ENCODE measurements at places on chromosomes 11 and 22.

- no peak for DNase-seq
Measured at GRCh38 chr22:26134654-26135330, 34.5 kb upstream of the SEZ6L start.

- no peak for DNase-seq
Measured at GRCh38 chr22:20787223-20787622, 13.3 kb downstream of the SERPIND1 start.

DNA sequence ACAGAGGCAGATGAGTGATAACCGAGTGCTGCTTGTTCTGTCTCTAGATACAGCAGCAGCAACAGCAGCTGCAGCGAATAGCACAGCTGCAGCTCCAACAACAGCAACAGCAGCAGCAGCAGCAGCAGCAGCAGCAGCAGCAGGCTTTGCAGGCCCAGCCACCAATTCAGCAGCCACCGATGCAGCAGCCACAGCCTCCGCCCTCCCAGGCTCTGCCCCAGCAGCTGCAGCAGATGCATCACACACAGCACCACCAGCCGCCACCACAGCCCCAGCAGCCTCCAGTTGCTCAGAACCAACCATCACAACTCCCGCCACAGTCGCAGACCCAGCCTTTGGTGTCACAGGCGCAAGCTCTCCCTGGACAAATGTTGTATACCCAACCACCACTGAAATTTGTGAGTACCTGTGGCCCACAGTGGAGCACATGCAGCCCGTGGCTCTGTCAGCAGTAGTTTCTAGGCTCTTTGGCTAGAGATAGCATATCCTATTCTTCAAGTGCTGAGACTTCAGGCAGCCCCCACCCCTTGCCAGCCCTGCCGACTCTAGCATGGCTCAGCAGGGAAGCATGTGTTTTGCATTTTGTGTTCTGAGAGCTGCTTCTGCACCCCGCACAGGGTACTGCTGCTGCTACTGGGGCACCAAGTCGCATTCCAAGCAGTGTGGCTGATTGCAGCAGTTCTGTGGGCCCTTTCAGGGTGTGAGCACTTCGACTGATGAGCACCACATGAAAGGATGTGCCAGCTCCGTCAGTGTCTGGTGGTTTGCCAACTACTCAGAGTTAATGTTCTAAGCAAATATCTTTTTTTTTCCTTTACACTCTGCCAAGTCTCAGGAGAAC is 59.2 kb downstream of the MED15 start:
- no peak for DNase-seq

DNA sequence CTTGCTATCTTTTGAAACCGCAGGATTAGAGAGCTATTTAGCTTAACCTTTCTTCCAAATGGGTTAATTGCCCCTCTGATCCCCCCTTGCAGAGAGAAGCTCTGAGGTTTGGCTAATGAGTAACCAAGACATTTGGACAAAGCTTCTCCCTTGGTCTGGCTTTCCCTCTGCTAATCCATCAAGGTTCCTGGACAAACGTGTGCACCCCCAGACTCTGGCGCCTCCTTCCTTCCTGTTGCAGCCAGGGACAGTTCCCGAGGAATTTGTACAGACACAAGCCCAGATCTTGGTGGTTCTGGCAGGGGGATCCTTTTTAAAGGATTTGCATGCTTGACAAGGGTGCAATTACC is 1.6 kb downstream of the KIAA1671 start:
- DNase-seq = no peak

DNA sequence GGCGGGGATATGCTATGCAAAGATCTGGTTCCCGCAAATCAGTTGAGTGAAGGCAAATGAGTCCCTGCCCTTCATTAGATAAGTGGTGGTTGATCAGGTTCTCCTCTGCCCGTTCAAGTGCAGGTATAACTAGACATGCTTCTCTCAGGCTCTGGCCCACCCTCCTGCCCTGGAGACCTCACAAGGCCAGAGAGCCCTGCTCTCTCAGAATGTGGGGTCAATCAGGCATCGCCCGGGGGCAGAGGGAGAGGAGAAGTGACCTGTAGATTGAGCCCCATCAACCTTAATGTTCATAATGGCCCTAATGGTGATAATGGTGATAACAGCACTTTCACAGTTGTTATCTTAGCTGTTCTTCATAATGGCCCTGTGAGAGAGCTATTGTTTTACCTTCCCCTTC is 224.3 kb downstream of the DSCAML1 start:
- DNase-seq = no peak

DNA sequence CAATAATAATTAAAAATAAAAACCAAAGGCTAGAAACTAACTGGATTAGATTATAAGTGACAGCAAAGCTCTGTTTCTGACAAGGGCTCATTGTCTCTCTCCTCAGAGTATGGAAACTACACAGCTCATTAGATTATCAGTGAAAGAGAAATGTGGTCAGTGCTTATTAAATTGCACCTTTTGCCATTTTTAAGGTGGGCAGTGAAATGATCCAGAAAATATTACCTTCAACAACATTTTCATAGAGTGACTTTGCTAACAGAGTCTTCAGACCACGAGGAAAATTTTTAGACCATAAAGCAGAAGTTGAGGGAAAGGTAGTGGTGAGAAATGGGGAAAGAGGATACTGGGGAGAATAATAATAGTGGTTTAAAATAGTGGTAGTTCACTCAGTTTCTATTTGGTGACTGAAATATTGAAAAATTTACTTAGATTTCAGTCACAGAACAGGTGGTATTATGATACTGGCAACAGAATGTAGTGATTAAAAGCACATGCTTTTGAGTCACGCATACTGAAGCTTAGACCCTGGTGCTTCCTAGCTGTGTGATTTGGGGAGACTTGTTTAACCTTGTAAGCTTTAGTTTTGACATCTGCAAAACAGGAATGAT is 684.0 kb upstream of the CCDC90B start:
- DNase-seq = no peak

DNA sequence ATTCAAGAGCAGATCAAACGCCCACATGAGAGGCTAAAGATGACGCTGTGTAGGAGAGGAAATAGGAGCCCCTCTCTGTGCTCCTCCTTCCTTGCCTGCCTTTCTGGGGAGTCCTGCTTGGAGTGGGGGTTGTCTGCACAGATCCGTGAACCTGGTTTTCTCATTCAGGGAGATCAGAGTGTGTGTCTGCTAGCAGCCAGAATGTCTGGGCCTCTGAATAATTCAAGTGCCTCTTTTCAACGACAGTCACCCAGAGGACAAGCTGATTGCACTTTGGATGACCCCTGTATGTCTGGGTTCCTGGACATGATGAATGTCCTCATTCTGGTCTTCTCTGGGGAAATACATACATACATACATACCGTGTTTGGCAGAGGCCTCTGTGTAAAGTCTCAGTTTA is 592.5 kb upstream of the B3GAT1 start:
- peak; percentile 57 for DNase-seq

DNA sequence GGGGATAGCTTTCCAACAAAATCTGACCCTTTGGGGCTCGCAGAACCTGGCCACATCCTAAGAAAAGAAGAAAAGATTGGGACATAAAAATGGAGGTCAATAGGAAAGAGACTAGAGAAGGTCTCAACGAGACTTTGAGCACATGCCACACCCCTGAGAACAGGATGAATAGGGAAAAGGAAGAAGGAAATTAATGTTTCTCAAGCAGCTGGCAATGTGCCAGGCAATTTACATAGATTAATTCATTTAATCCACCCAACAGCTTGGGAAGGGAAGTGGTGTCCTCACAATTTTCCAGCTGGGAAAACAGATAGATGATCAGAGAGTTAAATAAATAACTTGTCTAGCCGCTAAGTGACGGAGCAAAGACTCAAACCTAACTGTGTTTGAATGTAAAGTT is 50.7 kb downstream of the PAMR1 start:
- no peak for DNase-seq

GRCh38 chr11:535210-535518 is 212 bp downstream of the HRAS start:
- DNase-seq = no peak

DNA sequence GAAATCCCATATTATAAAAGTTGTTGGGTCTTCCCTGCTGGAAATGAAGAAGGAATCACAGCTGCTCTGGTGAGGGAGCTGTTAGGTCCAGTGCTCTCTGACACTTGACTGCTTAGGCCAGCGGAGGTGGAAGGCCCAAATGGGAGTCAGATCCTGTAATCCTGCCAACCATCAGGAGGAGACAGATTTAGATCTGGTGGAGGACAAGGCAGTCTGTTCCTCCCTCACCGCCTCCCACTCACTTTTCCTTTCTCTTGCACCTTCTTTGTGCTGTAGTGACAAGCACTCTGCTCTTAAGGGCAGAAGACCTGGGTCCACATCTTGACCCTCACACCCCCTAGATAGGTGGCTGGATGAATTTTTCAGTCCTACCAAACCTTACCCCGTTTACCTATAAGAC is 59.7 kb upstream of the CHST1 start:
- DNase-seq = no peak

- DNase-seq = no peak
Measured at GRCh38 chr11:93267383-93267782, 63.2 kb upstream of the DEUP1 start.

DNA sequence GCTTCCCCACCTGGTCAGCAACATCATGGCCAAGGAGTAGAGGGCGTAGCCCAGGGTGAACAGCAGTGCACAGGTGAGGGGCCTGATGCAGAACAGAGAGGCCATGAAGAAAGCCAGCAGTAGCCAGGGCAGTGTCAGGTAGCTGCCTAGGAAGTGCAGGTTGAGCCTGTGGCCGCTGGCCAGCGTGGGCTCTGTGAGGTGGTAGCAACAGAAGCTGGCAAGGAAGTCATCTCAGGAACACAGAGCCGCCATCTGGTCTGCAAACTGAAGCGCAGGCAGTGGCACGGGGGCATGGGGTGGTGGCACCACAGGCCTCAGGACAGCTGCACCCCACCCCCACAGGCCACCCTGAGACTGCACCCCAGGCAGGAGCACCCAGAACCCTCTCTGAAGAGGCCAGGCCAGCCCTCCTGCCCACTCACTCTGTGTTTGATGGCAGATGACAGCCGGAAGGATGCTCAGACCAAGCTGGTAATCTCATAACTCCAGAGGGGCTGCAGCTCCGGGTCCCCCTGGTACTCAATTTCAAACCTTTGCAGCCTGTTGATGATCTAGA is 95.3 kb downstream of the MED15 start:
- DNase-seq = no peak

- DNase-seq = no peak
Measured at GRCh38 chr11:117796872-117797529, at the start of gene DSCAML1. Gene DSCAML1 (minus strand): TSS chr11:117797216. CDS start chr11:117797079, 137 bp downstream.

DNA sequence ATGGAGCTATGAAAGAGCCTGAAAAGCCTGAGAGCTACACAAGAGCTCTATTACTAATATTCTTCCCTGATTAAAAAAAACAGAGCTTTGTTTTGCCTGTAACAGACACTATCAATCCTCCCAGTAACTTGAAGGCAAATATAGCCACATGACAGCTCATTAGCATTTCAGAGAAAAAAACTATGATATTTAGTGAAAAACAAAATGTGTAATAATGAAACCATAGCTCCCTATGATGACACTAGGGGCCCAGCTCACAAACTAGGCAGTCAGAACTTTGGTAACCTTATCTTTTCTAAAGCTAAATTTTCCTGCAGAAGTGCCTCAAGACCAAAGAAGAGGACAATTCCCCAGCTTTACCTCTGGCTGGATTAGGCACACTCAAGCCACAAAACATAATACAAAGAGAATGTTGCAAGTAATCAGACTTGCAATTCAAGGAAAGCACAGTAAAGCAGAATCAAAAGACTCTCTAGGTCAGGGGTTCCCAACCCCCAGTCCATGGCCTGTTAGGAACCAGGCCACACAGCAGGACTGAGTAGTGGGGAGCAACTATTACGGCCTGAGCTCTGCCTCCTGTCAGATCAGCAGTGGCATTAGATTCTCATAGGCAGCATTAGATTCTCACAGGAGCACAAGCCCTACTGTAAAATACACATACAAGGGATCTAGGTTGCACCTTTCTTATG is 53.3 kb downstream of the MRTFA start:
- no peak for DNase-seq

GRCh38 chr22:27019827-27020226 is 362.4 kb downstream of the MIAT start:
- DNase-seq = no peak

DNA sequence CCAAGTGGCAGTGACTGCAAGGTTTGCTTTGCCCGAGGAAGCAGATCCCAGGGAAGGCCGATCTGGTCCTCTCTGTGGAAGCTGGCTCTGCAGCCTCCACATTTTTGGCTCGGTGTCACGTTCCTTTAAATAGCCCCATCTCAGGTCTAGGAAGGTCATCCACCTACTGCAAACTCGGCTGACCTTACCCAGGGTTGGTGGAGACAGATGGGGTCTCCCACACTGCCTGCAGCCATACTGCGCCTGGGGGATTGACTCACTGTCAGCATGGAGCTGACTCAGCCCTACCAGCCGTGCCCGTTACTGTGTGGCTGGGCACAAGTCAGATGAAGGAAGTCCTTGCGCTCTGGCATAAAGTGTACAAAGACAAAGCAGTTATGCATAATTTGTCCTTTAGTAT is 16.9 kb downstream of the CDPF1 start:
- peak; percentile 18 for DNase-seq

- DNase-seq = no peak
Measured at GRCh38 chr11:108496643-108497256, 1.4 kb downstream of the POGLUT3 start.

DNA sequence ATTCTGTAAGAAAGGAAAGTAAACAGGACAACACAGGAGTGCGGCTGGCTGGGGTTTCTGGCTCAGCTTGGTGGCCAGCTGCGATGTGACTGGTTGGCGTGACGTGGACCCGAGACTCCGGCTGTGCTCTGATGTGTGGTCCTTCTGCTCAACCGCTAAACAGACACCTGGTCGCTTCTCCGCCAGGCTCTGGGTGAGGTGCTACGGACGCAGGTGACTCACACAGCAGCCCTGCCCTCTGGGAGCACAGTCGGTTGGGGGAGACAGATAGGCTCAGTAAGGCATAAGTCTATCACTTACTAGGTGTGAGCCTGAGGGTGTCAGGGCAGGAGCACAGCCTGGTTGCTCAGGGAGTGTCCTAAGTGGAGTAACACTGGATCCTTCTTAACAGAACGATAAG is 8.2 kb downstream of the RTL6 start:
- no peak for DNase-seq

DNA sequence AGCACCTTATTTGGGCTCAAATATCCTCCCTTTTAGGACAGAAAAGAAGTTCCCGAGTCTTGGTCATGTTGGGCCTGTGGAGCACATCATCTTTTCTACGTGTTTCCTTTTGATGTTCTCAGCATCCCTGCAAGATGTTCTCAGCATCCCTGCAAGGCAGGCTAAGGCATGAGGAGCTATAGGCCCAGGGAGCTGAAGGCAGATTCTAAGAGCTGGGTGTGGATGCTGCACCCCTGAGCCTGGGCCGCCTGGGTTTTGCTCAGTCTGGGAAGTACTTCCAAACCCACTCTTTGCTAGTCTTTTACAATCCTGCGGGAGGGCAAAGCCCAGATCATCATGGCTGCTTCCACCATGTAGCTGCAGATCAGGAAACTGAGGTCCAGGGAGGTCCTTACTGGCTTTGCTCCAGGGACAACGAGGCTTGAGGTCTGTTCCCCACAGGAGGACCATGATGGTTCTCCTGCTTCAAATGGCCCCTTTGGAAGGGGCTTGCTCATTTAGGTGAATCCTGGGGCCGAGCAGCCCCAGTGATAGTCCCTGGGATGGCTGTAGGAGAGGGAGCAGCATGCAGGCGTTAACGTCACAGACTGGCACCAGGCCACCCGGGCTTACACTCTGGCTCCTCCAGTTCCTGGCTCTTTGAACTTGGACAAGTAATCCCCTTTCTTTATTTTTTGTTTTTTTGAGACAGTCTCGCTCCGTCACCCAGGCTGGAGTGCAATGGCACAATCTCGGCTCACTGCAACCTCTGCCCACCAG is 10.6 kb downstream of the LRRC75B start:
- DNase-seq = no peak
